ENCODE measurements at places on chromosomes 7 and 10.

GRCh38 chr7:117134889-117135552 lies 181.7 kb downstream of the ST7 start:
- DNase-seq, result no peak

DNA sequence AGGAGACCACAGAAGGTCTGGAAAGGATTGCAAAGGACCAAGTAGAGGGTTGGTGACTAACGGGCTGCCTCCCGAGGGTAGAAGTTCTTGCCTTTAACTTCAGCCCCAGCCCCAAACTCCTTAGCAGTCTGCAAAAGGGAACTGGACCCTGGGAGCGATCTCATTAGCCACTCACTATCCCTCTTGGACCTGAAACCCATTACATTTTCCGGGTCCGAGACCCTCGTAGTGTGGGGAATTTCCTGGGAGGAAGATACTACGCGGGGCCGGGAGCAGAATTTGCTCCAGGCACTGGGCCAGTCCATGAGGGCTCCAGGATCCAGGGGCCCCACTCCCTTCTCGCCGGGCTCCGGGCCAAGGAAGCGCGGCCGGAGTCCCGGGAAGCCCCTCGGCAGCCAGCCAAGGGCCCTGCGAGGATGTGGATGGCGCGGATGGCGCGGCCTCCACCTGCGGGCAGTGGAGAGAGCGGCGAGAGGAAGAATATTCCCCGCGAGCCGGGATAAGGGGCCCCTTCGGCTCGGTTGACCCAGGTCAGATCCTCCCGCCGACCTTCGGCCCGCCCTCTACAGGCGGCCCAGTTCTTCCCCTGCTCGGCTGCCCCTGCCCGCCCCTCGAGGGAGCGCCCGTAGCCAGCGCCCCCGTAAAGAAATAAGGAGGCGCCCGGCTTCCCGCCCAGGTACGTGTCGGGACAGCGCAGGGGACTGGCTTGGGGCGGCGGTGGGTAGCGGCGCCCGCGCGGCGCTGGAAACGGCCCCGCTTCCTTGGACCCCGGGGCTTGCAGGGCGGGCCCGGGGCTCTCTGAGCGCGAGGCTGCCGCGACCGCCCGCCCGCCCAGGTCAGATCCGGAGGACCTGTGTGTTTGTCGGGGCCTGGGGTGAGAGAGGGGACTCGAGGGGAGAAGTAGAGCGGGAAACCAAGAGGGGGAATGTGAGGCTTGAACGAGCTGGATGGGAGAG lies at the start of gene MYO3A:
MYO3A (plus strand) TSS at position 577 of the 956 bp plus-strand sequence. CDS start 17,882 bp downstream, outside the sequence.
- peak; percentile 47 for DNase-seq

- no peak for DNase-seq
These were observed 65.1 kb downstream of the CAMK1D start for GRCh38 chr10:12414278-12414989.

DNA sequence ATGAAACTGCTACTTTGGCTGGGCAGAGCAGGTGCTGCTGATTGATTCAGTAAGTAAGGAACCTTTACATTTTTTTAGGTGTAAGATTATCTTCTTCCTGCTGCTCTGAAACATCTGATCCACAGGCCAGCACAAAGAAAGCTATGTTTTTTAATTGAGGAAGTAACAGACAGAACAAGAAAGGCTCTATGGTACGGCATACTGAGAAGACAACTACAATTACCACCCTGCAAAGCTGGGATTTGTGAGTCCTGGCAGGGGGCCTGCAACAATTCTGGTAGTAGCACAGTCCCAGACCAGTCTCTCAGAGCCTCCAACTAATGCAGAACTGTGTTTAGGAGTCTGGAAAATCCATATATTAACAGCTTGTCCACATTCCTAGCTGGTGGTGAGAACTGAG lies 103.0 kb upstream of the LRRTM3 start:
- no peak for DNase-seq

DNA sequence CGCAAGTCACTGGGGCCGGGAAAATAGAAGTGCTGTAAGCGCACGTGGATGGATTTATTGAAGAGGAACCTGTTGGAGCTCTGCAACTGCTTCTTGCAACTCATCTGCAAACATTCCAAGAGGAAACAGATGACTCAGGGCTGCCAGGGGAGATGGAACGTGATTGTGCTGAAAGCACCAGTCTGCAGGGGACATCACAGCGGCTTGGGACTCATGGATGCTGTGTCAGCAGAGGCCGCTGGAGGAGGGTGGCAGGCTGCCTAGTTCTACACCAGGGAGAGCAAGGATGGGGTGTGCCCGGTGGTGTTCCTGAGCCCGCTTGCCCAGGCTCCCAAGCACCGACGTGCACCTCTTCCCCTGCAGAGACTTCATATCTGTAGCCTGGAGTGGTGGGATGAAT lies 515.7 kb downstream of the TCERG1L start:
- no peak for DNase-seq

GRCh38 chr10:70695241-70696030 lies 23.1 kb downstream of the ADAMTS14 start:
- DNase-seq, result no peak

DNA sequence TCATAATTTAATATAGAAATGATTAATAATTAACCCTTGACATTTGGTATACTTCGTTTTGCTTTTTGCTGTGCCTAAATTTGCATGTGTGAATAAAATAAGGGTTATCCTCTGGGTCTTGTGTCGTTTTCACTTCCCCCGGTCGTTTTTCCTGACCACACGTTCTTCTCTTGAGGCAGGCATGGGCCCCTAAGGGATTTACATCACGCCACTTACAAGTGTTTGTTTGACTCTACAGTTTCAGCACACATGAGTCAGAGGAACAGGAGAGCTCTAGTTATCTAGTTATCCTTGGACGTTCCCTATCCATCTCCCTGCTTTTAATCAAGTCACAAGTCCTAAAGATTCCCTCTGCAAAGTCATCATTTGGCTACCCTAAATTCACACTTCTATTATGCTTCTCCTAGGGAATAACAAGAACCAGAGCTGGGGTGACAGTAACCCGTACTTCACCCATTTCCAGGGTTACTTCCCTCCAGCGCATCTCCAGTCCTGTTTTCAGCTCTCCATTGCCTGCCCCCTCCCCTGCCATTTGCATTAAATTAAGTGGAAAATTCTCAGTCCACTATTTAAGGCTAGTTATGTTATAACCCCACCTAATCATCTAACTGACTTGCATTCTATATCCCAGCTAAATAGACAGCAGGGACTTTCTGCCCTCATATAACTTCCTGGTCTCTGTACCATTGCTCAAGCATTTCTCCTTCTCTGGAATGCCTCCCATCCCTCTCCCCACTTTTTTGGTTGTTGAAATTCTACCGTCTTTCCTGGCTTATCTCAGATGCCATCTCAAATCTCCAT lies 206.9 kb downstream of the PTEN start:
- DNase-seq, result no peak

DNA sequence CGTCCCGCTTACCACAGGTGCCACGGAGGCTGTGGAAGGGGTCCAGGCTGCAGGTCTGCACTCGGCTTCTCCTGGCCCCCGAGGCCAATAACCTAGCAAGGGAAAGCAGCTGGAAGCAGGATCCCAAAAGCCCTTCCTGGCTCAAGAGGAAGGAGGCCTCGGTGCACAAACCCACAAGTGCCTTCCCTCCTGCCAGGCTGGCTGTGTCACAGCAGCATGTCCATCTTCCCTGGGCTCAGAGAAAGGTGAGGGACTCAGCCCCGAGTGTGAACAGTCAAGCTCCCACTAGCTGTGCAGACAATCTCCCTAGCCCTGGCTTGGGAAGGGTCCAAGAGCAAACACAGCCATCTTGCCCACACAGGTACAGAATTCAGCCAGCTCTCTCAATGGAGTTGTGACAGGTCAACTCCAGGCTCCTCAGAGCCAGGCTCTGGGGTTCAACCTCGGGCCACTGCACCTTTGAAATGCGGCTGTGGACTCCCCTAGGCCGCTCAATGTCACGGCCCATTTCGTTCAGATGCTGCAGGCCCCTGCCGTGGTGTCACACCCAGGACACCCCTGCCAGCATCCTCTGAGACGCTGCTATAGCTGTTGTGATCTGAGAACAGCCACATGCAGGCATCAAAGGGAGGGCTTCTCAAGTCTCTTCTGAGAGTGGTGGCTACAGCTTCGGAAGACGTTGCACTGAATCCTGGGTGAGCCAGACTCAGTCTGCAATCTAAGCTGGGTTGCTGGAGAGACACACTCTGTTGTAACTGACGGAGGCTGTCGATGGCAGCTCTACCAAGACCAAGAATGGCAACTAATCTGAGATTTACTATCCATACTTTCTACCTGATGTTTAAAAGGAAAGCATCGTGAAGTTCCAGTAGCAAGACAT lies 137.9 kb downstream of the DIP2C start:
- DNase-seq, result no peak

DNA sequence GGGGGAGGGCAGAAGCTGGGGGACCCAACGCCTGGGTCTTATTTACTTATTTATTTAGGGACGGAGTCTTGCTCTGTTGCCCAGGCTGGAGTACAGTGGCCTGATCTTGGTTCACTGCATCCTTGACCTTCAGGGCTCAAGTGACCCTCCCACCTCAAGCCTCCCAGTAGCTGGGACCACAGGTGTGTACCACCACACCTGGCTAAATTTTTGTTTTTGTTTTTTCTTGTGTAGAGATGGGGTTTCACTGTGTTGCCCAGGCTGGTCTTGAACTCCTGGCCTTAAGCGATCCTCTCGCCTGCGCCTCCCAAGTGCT lies 1.7 kb upstream of the MOGAT3 start:
- DNase-seq, result no peak

- no peak for DNase-seq
These were observed 636.0 kb upstream of the TPK1 start for GRCh38 chr7:145471883-145472282.

DNA sequence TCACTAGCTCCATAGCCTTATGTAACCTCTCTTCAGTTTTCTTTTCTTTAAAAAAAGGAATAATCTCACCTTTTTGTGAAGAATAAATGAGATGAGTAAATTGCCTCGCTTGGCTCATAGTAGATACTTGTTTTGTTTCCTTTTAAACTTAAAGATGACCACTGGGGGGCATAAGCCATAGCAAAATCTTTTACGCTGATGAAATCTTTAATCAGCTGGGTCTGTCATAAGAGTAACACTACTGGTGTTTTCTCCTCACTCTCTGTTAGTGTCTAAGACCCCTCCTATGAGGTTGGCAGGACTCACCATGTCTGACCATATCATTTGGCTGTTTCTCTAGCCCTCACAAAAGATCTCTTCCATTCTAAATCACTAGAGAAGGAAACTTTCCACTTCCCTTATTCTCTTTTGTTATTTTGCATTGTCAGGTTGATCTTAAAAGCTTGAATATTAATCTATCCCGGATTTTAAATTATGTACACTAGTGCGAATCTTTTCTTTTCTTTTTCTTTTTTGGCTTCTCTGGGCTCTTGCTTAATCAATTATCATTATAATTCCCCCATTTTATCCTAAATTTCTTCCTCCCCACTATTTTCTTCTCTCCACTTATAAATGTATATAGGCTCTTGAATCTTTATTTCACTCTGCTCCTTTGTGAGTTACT lies 12.5 kb downstream of the STAG3 start:
- no peak for DNase-seq

DNA sequence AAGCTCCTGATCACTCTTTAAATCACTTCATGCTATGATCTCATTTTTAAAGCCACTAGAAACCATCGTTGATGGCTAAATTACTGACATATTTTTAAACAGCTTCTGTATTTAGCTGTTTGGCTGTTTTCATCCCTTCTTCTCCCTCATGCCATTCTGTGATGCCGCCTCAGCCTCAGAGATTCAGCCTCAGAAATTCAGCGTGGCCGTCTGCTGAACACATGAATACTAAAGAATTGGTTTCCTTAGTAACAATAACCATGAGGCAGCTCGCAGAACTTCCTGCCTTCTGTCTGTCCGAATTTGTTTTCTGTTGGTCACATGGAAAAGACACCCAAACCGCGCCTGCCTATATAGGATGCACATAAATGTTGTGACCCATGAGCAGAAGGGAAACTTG lies 31.0 kb upstream of the FZD1 start:
- no peak for DNase-seq

DNA sequence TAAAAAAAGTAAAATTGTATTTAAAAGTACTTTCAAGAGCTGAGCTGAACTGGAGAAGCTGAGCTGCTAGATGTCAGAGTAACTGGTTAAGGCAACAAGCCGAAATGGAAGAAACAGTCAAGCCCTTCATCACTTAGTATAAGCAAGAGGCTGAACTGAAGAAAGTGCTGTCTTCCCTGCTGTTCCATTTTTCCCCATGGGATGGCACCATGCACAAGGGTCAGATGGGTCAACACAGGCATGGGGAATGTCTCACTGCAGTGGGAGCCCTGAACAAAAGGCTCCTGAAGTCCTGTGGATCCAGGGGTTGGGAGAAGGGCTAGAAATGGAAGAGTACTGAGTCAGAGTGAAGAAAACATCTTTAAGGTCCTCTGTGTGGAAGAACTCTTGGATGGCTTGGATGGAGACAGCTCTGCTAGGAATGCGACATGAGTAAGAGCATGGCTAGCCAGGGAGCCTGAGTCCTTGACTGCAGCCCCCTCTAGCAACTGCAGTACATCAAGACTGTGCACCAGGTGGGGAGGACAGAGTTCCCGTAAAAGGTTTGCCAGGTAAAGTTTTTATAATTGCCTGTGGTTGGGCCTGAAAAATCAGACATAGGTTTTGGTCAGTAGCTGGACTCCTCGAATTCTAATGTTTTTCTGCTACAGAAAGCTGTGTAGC lies 348.3 kb downstream of the GPR158 start:
- DNase-seq, result peak; percentile 80

- no peak for DNase-seq
These were observed 46.9 kb upstream of the WIPI2 start for GRCh38 chr7:5143106-5143505.

- no peak for DNase-seq
These were observed 10.4 kb downstream of the ABLIM1 start for GRCh38 chr10:114647545-114648138.

GRCh38 chr10:55410415-55410885 lies 609.4 kb upstream of the PCDH15 start:
- DNase-seq, result peak; percentile 38

DNA sequence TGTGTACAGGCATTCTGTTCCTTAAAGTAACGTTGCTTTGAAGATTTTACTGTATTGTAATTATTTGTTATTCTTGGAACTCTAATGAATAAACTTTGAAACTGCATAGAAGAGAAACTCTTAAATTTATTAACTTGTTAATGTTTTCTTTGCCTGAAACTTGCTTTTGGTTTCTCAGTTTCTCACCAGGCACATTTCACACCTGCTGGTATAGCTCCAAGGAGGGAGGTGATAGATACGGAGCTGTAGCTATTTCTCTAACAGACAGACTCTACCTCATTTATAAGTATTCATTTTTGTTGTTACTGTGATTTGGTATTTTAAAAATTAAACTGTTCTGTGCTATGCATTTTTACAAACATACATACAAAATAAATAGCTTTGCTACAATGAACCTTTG lies 32.7 kb downstream of the R3HCC1L start:
- no peak for DNase-seq

GRCh38 chr10:61244261-61244775 lies 208.9 kb downstream of the TMEM26 start:
- DNase-seq, result no peak

- DNase-seq, result no peak
These were observed 20.3 kb downstream of the GOT1 start for GRCh38 chr10:99410146-99410545.

GRCh38 chr7:113548561-113548960 lies 370.2 kb downstream of the PPP1R3A start:
- DNase-seq, result no peak
